Astrocyte (in vitro differentiated cells and primary cell): ENCODE measurements at places on chromosomes 6 and 20. TPM values are rescaled to one million over a fixed set of nuclear protein-coding genes. Genes with fewer than 3 reads are reported as not detected.

THBD gene
- 14.2 and 22.7 TPM in 2 replicates for total RNA-seq

CAGE1 gene
- total RNA-seq: 0.10 and 0.30 TPM in 2 replicates

GSTA3 gene
- not detected in 2 replicates for total RNA-seq

PSMA7 gene
- total RNA-seq: 284 and 324 TPM in 2 replicates

LZTS3 gene
- total RNA-seq: 11.2 and 12.6 TPM in 2 replicates

NKAIN2 gene
- total RNA-seq: 0.07 TPM in 1 of 2 replicates, not detected in the other

BANF2 gene
- not detected in 2 replicates for total RNA-seq

OOEP gene
- total RNA-seq: not detected in 2 replicates

SLC24A3 gene
- total RNA-seq: 0.65 and 0.79 TPM in 2 replicates

DUSP15 gene
- 1.2 and 3.1 TPM in 2 replicates for total RNA-seq

SUMO4 gene
- 1.4 and 1.6 TPM in 2 replicates for total RNA-seq

C6orf52 gene
- total RNA-seq: 2.3 and 2.9 TPM in 2 replicates

ZNF391 gene
- 6.0 and 7.2 TPM in 2 replicates for total RNA-seq

LY6G6C gene
- 0.41 and 0.66 TPM in 2 replicates for total RNA-seq

ZSCAN31 gene
- 1.1 and 1.6 TPM in 2 replicates for total RNA-seq

ADAM33 gene
- total RNA-seq: 2.3 and 3.0 TPM in 2 replicates

GABRR1 gene
- not detected in 2 replicates for total RNA-seq

HLA-A gene
- total RNA-seq: 327 and 501 TPM in 2 replicates

HUS1B gene
- 1.3 and 1.6 TPM in 2 replicates for total RNA-seq

C6orf15 gene
- 4.6 and 6.4 TPM in 2 replicates for total RNA-seq

PSORS1C2 gene
- total RNA-seq: not detected in 2 replicates

C2 gene
- total RNA-seq: 0.20 and 0.43 TPM in 2 replicates

BEND3 gene
- total RNA-seq: 3.7 and 4.4 TPM in 2 replicates

ROMO1 gene
- 185 and 201 TPM in 2 replicates for total RNA-seq

STMND1 gene
- 0.16 TPM in 1 of 2 replicates, not detected in the other for total RNA-seq

C20orf173 gene
- not detected in 2 replicates for total RNA-seq

PLCB4 gene
- total RNA-seq: 38.9 and 58.2 TPM in 2 replicates

TINAG gene
- total RNA-seq: not detected in 2 replicates

LRRC73 gene
- 0.30 and 0.31 TPM in 2 replicates for total RNA-seq

OARD1 gene
- 10.6 and 14.3 TPM in 2 replicates for total RNA-seq

GNMT gene
- 0.68 TPM in 1 of 2 replicates, not detected in the other for total RNA-seq

DST gene
- total RNA-seq: 352 and 442 TPM in 2 replicates

NUDT3 gene
- 16.3 and 16.7 TPM in 2 replicates for total RNA-seq

OR2H2 gene
- not detected in 2 replicates for total RNA-seq

MLN gene
- total RNA-seq: not detected in 2 replicates

ADTRP gene
- 0.58 and 0.68 TPM in 2 replicates for total RNA-seq

MTO1 gene
- 15.5 and 17.6 TPM in 2 replicates for total RNA-seq

PPP1R14C gene
- total RNA-seq: 3.9 and 6.6 TPM in 2 replicates

POM121L2 gene
- total RNA-seq: not detected in 2 replicates

ELMO2 gene
- total RNA-seq: 53.4 and 56.7 TPM in 2 replicates
